ENCODE measurements at places on chromosomes 7 and 10.

DNA sequence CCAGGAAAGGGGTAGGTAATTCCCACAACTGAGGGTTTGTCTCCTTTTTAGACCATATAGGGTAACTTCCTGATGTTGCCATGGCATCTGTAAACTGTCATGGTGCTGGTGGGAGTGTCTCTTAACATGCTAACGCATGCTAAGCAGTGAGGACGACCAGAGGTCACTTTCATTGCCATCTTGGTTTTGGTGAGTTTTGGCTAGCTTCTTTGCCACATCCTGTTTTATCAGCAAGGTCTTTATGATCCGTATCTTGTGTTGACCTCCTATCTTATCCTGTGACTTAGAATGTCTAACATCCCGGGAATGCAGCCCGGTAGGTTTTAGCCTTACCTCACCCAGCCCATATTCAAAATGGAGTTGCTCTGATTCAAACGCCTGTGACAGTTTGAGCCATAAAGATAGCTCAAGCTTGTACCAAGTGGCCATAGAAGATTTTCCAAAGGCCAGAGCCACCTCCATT is 176.0 kb upstream of the NAMPT start:
- no peak for DNase-seq

- DNase-seq, result no peak
Observed at GRCh38 chr7:82741493-82741892, 297.9 kb upstream of the CACNA2D1 start.

DNA sequence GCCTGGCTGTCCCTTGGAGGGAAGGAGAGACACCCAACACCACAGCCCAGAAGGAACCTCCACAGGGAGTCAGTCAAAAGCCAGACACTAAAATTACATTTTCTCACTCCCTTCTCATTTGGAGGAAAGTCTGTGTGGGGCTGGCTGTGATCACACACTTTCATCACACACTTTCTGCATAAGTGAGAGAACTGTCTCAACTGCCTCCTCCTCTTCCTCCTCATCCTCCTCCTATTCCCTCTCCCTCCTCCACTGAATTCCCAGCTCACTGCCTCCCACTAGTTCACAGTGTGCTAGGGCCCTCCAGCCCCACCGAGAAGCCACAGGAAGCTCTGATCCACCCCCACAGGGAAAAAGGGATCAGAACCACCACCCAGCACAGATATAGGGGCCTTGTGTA is 91.6 kb downstream of the KCNMA1 start:
- no peak for DNase-seq

DNA sequence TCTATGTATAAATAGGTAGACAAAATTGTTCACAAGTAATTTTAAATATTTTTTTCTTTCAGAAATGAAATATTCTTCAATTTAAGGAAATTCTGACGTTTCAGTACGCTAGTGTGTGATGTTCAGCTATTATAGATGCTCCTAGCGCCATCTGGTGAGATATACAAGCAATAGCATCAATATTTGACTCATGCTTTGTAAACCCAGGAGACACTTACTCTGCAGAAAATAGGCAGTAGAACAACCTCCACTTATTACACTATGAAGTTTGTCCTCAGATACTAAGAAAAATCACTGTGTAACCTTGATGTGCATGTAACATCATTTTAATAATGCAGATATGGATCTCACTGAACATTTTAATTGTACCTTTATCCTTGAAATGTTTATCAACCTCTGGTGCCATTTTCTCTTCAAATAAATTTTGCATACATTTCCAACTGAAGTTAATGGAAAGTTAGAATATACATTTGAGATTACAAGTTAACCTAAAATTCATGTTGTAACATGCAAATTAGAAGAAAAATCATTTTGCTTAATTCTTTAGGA is 151.5 kb upstream of the FAM3C start:
- DNase-seq, result no peak

GRCh38 chr10:11300026-11300425 is 282.4 kb downstream of the CELF2 start:
- DNase-seq, result no peak

DNA sequence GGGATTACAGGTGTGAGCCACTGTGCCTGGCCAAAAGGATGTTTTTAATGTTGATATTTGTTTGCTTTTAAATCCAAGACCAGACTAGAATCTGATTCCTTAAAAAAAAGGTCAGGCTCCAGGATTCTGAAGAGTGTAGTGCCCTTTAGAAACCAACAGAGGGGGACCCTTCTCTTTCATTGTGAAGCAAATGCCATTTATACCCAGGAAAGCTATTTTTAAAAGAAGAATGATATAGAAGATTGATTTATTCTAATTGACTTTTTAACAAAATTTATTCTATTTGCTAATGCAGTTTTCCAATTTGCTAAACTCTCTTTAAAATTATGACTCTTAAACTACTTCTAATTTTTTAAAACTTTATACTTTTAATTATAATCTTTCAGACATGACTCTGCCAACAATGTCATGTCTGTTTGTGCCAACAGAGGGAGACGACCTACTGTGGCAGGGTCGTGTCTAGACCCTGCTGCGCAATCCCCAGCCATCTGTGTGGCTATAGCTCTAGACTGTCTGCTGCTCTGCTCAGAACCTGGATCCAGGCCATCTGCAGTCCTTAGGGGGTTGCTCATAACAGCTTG is 201.0 kb upstream of the IMMP2L start:
- DNase-seq, result no peak

- DNase-seq, result no peak
Observed at GRCh38 chr7:23470330-23471105, at the start of gene IGF2BP3. IGF2BP3 (minus strand) TSS chr7:23470491; CDS start chr7:23470110, 381 bp downstream.

DNA sequence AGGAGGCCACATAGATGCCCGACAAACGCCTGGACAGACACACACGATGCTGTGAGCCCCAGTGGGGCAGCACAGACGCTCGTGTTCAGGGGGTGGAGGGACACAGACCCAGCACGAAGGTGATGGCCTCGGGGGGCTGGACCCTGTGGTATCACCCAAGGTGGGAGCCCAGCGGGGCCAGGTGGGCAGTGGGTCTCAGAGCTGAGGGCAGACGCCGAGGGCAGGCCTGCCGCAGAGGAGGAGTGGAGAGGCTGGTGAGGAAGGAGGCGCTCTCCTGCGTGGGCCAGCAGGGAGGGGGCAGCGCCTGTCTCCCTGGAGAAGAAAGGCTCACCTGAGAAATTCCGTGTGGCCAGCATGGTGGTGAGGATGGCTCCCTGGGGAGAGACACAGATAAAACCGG is 39.6 kb downstream of the YKT6 start:
- no peak for DNase-seq

GRCh38 chr7:21616091-21616490 is 73.3 kb downstream of the DNAH11 start:
- no peak for DNase-seq

- no peak for DNase-seq
Observed at GRCh38 chr7:134963036-134963435, 23.3 kb upstream of the AGBL3 start.

DNA sequence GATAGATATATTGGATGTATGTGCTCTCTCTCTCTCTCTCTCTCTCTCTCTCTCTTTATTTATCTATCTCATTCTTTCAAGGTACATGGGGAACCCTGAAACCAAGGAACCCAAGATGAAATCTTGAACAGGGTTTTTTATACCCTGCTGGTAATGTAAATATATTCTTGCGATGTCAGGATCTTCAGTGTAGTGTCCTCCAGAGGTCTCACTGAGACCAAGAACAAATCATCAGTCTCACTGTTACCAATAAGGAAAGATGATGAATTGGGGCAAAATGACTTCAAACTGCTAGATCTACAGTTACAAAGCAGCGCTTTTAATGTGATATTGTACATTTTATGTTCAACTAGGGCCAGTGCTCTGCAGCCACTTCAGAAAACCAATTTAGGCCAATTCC is 423.5 kb downstream of the ANKRD7 start:
- DNase-seq, result no peak

- no peak for DNase-seq
Observed at GRCh38 chr10:44858017-44858371, 53.1 kb upstream of the TMEM72 start.

GRCh38 chr7:107846324-107846723 is 43.3 kb upstream of the SLC26A3 start:
- no peak for DNase-seq

DNA sequence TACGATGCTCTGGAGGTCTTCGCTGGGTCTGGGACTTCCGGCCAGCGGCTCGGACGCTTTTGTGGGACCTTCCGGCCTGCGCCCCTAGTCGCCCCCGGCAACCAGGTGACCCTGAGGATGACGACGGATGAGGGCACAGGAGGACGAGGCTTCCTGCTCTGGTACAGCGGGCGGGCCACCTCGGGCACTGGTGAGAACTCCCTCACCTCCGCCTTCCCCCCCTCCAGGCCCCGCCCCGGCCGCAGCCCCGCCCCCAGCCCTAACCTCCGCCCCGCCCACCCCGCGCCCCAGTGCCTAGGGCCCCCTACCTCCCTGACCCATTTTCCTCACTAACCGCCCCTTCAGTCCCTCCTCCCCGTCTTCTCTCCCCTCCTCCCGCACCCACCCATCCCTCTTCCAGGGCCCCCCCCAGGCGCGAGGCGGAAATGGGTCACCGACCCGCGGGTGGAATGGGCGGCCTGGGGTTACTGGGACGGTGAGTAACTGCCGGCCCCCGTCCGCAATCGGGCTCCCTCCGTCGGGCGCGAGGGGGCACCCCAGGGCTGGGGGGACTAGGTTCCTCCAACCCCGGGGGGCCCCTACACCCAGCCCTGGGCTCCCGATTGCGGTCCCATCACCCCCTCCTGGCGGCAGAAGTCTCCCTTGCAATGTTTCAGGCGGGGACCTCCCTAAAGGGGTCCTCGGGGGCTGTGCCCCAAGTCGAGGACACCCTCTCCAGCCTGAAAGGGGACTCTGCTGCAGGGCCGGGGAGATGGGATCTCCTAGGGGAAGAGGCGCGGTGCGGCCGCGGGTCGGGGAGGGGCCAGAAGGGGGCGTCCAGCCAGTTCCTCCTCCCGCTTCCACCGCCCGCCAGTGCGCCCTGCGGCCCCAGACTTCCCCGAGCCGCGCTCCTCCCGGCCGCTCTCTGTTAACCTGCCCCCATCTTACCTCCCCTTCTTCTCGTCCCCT is 2.1 kb downstream of the PCOLCE start:
- peak; percentile 44 for DNase-seq

DNA sequence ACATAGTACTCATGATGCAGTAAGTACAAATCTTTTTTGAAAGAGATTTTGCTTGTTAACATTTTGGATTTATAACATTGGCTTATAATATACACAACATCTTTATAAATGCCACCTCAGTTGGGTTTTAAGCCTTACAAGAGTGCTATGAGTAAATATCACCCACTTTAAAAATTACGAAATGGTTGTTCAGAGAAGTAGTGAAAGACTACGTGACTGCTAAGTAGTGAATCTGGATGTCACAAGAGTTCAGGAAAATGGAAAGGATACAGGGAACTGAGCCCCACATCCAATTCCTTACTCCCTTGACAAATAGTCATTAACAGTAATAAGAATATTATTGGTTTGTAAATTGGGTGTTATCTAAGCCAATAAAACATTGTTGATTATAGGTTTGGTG is 20.0 kb downstream of the TMEM106B start:
- DNase-seq, result no peak

DNA sequence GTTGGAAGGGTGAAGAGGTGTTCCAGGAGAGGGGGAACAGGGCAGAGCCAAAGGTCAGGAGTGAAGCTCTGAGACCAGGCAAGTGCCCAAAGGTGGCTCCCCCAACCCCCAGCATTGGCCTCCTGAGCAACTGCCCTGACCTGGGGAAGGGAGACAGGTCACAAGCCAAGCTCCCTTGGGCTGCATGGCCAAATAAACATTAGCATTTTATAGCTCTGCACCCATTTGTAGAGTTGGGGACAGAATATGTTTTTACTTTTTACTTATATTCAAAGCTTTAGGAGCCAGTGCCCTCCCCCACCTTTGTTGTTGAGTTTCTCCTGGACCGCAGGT is 4.0 kb downstream of the UNC5B start:
- DNase-seq, result no peak
